ENCODE measurements at places on chromosomes 6 and 20.

DNA sequence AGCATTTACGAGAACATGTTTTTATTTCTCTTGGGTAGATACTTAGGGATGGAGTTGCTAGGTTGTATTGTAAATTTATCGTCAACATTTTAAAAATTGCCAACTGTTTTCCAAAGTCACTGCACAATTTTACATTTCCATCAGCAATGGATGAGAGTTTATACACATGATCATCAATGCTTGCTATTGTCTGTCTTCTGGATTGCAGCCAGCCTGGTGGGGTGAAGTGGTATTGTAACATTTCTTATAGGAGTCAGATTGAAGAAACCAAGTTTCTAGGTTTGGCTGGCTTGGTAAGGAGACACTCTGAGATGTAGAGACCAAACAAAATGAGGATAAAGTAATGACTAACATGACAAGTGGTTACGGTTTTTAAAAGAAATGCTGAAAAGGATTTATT, 57.1 kb upstream of the HDDC2 start:
- no peak for DNase-seq

GRCh38 chr6:134389658-134390057, 71.7 kb upstream of the SGK1 start:
- DNase-seq, result no peak

- DNase-seq, result peak; percentile 69
Measured at GRCh38 chr20:33400812-33401183, 521 bp downstream of the CDK5RAP1 start.

- DNase-seq, result no peak
Measured at GRCh38 chr20:38970302-38970701, 8.2 kb downstream of the DHX35 start.

DNA sequence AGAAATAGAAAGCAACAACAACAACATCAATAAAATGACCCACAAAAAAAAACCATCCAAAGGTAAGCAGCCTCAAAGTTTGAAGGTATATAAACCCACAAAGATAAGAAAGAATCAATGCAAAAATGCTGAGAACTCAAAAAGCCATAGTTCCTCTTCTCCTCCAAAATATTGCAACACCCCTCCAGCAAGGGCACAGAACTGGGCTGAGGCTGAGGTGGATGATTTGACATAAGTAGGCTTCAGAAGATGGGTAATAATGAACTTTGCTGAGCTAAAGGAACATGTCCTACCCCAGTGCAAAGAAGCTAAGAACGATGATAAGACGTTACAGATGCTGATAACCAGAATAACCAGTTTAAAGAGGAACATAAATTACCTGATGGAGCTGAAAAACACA, 188.8 kb upstream of the BTBD3 start:
- no peak for DNase-seq

- no peak for DNase-seq
Measured at GRCh38 chr20:40811004-40811403, 122.0 kb upstream of the MAFB start.

DNA sequence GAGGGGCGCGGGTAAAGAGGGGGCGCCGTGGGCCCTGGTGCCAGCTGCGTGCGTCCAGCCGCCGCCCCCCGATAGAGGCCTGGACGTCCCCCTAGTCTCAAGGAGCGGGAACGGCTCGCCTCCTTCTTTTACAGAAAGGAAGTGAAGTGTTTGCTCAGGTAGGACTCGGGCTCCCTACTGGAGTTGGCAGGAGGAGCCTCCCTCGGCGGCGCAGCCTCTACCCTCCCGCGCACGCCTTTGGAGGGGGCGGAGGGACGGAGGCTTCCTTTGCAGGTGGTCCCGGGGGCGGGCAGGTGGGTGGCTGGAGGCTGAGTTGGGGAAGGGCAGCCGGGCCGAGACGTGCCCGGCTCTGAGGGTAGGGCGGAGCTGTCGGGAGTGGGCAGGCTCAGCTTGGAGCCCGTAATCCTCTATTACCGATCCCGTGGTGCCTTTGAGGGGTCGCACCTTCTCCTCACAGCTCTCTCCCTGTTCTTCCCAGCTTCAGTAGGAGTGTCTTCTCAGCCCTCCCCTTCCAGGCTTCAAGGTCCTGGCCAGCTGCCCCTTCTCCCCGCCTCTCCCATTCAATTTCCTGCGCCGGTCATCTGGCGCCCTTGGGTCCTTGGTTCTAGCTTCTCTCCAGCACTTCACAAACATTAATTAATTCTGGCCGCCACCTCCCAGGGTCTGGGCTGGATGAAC, 728 bp downstream of the ITPR3 start:
- no peak for DNase-seq

DNA sequence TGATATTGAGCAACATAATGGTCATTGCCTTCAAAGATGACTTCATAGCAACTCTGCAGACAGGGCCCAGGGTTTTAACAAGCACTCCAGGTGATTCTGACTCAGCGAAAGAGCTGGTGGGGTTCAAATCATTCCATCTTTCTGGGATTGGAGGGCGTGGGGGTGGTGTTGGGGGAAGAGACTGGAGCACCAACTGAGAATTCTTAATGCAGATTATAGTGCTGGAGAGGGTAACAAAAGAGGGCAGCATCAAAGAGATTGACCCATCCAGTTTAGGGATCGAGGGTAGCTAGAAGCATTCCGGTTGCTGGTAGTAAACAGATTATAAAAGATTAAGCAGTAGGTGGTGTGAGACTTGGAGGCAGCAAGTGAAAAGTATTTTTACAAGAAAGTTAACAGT, 15.9 kb downstream of the PFDN4 start:
- no peak for DNase-seq

GRCh38 chr6:125748406-125749172, 843 bp upstream of the HEY2 start:
- DNase-seq, result peak; percentile 50

DNA sequence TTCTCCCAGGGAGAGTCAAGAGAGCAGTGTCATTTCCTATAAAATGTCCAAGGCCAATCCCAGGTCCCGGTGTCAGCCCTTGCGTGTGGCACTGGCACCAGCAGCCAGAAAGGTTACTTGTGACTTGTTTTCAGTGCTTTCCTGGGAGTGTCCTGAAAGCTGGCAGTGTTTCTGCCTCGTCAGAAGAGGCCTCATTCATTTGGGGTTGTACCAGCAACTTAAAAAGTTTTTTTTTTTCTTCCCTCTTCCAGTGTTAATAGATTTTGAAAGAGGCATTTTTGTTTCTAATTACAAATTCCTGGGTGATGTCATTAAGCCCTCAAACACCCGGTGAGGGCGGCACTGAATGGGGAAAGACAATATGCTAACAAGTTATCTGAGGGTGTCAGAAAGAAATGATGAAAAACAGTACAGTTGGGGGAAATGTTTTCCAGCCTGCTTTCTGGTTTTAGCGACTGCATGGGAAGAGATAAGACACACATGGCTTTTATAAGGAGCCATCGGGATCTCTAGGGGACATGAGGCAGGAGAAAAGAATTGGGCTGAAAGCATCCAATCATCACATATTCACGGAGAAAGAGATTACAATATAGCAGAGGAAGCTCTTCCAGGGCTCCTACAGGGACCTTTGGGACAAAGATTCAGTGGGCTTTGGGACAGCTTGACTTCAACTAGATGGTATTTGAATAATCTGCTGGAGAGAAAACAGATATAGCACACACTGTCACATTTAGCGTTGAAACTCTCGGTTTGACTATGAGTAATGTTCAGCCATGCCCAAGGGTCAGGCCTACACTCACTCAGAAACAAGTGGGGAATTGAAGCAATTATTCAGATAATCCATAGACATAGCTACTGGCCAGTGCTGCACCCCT, 153.0 kb downstream of the BCAS1 start:
- DNase-seq, result no peak

GRCh38 chr20:15857173-15857784, 716.0 kb downstream of the KIF16B start:
- DNase-seq, result no peak

DNA sequence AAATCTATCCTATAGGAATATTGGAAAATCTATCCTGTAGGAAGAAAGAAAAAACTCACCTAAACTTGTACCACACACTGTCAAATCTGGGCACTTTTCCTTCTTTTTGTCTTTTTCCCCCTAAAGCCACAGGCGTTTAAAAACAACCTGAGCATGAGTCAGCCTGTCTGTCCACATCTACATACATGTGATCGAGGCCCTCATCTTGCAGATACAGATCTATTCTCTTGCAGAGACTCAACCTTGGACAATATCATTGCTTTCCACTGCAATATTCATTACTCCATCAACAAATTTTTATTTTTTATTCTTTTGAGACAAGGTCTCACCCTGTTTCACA, 95.9 kb upstream of the IYD start:
- no peak for DNase-seq

GRCh38 chr6:404685-405423, 13.3 kb downstream of the IRF4 start:
- no peak for DNase-seq

DNA sequence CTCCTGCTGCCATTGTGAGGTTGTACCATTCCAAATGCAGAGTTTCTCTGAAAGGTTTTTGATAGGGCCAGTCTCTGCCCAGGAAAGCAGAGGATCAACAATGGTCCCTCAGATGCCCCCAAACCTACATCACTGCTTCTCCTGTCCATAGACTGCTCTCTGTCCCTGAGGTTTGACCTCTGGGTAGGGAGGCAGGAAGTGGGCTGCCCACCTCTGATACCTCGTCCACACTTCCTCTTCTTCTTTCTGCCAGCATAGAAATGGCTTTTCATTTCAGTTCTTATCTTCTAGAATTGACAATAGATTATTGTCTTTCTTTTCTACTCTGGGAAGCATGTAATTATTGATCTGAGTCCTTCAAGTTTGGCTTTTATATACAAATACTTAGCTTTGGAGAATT, 170.6 kb downstream of the TRMT11 start:
- DNase-seq, result no peak

DNA sequence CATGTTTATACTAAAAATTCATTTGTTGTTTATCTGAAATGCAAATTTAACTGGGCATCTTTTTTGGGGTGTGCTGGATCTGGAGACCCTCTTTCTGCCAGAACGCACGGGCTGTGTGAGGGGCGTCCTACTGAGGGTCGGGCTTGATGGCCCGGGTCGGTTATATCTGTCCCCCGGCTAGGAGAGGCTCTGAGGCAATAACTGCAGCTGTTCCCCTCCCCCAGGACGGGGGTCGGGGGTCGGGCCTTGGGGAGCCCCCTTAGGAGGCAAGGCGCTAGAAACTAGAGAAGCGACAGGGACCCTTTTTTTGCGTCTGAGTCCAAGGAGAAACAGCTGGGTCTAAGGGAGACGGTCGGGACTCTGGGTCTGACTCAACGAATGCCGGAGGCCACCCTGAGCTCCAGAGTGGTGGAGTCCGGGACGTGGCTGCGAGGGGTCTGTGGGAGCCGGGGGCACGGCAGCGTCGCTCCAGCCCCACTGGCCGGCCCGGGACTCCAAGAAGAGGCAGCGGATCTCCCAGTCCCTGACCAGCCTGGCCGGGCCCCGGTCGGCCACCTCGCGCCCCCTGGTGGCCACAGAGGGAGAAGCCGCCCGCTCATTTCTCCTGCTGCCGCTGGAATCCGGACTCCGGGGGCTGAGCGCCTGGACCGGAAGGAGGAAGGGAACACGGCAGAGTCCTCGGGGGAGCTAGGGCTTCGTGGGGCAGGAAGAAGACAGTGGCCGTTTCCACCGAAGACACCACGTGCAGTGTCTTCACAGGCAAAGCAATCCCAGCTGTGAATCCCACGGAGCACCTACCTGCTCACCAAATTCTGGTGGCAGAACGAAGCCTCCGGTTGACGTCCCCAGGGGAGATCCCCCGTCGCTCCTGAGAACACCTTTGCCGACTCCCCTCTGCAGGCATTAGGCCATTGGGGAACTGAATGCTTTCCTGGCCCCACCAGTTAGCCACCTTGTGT, 24.0 kb upstream of the SCML4 start:
- peak; percentile 79 for DNase-seq

GRCh38 chr20:4699216-4699615, 22.5 kb upstream of the PRND start:
- no peak for DNase-seq

DNA sequence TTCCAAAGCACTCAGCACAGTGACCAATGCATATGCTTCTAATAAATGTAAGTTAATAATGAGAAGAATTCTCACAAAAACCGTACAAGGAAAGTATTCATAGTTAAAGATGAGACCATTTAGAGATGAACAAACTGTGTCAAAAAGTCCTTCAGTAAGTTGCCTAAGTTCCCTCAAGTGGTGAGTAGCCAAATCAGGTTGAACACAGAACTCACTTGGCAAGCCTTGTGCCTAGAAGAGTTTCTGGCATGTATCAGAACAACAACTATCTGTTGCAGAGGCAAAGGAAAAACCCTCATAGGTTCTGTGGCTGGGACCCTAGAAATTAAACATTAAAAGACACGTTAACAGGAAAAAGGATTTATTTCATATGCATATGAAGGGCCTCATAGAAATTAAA, 129.6 kb upstream of the DOK5 start:
- DNase-seq, result no peak

- no peak for DNase-seq
Measured at GRCh38 chr6:135062735-135063134, 8.1 kb upstream of the HBS1L start.

DNA sequence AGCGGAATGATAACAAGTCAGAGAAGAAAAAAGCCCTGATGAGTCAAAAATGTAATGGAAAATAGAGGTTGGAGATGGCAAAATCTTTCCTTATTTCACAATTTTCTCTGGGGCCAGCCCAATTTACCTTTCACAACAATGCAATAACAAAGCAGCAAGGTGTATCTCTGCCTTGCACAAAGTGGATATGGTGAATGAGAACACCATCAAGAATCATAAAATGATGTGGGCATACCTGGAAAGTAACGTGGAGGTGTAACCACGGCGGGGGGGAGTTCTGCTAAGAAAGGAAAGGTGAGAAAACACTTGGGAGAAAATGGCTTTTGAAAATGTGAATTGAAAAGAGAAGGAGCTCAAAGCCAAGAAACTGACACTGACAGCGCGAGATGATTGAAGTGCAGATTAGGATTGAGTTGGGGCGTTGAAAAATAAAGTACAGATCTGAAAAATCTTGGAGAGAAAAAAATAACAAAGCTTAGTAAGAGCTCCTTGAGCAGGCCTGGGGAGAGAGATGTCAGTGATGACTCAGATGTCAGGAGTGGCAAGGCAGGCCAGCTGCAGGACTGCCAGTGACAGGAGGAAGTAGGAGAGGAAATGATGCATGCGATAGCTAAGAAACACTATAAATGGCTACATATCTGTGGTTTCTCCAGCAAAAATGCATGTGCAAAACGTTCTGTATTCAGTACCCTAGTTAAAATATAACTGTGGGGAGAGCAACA, 26.2 kb downstream of the ARHGAP18 start:
- DNase-seq, result peak; percentile 25

DNA sequence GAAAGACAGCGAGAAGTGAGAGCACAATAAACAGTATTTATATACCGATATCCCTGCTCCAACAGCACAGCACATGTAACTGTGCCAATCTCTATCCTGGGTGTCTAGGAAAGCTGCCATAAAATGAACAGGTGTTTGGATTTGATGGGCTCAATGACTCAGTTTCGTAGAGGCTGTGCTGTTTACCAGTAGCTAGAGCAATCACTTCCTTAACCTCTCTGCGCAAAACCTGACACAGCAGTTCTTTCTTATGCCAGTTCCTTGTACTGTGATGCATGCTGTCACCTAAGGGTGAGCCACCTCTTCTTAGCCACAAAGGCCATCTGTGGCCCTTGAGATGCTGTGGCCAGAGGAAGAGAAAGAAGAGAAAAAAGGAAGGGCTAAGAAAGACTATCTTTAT, 59.3 kb downstream of the SHPRH start:
- DNase-seq, result no peak

Measured in HuH-7.5 (cell line).